ENCODE measurements at places on chromosomes 7 and 10.
A peak's percentile ranks its signal among the peaks of the same experiment; 100 is the strongest.

GRCh38 chr10:77936697-77937567, 10.4 kb upstream of the DLG5 start:
- DNase-seq = peak; percentile 57

GRCh38 chr10:80501913-80502521, 35.7 kb upstream of the SH2D4B start:
- no peak for DNase-seq

DNA sequence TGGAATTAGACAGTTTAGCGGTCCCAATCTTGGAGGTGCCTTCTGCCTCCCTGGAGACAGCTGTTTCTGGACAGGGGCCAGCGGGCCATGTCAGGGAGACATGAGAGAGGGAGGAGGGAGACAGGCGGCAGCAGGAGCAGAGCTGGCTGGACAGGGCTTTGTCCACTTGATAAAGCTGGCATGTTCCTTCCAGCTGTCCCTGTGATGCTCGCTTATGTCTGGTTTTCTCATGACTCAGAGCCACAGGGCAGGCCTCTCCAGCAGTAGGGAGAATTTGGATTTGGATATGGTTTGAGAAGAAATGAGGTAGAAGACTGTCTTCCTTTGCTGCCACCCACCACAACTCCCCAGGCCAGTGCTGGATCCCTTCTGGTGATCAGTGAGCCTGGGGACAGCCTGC, 51.7 kb upstream of the SORCS3 start:
- DNase-seq = no peak

- DNase-seq = no peak
These were observed 68.0 kb upstream of the NRP1 start for GRCh38 chr10:33402220-33403073.

- no peak for DNase-seq
These were observed 32.7 kb downstream of the DNMBP start for GRCh38 chr10:99976886-99977665.

- DNase-seq = peak; percentile 92
These were observed 88.3 kb downstream of the CABCOCO1 start for GRCh38 chr10:61750943-61751471.

DNA sequence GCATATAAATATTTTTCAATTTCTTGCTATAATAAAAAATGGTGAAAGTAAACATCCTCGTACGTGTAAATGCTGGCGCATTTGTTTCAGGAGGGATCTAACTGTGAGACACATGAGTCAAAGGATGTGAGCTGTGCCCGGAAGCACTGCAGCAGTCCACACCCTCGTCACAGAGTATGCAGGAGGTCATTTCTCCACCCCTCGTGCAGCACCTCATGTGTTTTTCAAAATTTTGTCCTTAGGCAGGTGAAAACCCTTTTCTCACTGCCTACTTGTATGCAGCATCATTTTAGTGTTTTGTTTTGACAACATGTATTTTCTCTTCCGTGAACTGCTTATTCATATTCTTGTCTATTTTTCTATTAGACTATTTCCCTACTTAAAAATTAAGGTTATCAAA, 162.7 kb downstream of the AVL9 start:
- DNase-seq = no peak

- DNase-seq = no peak
These were observed 20.8 kb downstream of the ACSM6 start for GRCh38 chr10:95214793-95215192.

- peak; percentile 65 for DNase-seq
These were observed 13.2 kb downstream of the HDAC9 start for GRCh38 chr7:18508443-18509427.

DNA sequence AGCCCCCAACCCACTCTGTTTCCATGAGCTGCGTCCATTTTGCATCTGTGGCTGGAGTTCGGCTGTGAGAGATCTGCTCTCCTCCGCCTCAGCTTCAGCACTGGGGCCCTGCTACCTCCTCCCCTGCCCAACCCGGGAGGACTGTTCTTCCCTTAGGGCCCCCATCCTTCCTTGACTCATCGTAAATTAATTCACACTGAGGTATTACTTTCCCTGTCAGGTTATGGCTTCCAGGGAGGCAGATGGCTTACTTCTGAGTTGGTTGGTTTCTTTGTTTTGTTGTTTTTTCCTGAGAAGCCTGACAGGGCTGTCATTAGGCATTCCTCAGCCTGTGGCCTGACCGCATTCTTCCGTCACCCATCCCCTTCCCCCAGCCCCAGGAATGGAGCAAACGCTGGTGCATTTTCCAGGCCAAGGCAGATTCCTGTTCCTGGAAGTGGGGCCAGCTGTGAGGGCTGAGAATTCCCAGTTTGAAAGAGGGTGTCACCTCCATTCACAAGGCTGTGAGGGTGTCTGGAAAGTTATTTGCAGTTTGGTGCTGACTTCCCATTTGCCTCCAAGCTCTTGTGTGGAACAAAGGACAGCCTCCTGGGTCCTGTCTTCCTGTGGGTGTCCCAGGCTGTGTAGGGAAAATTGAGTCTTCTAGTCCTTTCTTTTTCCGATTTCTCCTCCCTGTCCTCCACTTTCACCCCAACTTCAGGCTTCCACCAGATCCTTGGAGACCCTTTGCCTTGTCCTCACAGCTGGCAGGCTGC, 11.7 kb downstream of the CPA5 start:
- DNase-seq = peak; percentile 94

GRCh38 chr7:93048136-93048930, 69.4 kb downstream of the SAMD9 start:
- DNase-seq = no peak

DNA sequence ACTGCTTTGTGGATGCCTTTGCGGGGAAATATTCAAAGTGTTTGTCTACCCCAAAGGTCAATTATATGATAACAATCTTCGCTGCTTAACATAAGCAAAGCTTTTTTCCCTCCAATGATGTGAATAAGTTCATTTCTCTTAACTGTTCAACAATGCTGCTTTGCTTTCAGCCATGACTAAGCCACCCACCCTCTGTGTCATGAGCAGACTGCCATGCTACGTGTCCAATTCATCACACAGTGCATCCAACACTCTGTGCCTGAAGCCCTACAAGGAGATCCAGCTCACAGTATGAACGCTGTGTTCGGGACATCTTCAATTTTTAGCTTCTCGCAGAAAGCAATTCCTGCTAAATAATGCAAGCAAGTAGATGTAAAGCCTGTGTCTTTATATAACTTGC, 5.7 kb upstream of the TAS2R40 start:
- DNase-seq = no peak

DNA sequence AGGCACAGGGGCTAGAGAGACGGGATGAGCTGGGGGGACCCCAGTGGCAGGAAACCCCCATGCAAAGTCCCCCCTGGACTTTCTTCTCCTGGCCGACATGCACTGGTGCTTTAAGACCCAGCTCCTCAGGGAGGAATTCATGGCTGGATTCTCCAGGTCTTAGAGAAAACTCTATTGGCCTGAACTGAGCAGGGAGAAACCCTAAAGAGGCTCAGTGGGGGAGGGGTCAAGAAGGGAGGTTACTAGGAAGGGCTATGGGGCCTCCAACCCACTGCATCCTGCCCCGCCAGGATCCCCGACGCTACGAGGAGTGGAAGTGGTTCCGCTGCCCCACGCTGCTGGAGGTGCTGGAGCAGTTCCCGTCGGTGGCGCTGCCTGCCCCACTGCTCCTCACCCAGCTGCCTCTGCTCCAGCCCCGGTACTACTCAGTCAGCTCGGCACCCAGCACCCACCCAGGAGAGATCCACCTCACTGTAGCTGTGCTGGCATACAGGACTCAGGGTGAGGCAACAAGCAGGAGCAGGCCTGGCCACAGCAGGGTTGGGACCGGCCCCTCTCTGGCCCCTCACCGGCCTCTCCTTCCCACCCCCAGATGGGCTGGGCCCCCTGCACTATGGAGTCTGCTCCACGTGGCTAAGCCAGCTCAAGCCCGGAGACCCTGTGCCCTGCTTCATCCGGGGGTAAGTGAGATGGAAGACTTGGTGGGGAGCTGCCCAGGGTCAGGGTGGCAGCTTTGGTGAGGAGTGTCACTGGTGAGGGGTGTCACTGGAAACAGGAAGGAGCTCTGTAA, 13.8 kb downstream of the ATG9B start:
- peak; percentile 78 for DNase-seq

- no peak for DNase-seq
These were observed 67.8 kb downstream of the TAF3 start for GRCh38 chr10:7886056-7886455.

- no peak for DNase-seq
These were observed 205.3 kb downstream of the CHRM2 start for GRCh38 chr7:137073571-137074325.

- no peak for DNase-seq
These were observed 167.2 kb downstream of the FRMD4A start for GRCh38 chr10:14163377-14164086.

DNA sequence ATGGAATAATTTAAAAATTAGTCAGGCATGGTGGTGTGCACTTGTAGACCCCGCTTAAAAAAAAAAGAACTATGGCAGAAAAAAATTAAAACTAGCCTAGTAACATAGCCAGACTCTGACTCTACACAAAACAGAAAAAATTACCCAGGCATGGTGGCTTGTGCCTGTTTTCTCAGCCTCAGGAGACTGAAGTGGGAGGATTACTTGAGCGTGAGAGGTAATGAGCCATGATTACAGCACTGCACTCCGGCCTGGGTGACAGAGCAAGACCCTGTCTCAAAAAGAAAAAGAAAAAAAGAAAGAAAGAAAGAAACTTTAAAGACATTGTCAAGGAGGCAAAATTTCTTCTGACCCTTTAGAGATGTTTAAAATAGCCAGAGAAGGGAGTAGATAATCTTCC, 109.0 kb upstream of the TMEM106B start:
- no peak for DNase-seq

DNA sequence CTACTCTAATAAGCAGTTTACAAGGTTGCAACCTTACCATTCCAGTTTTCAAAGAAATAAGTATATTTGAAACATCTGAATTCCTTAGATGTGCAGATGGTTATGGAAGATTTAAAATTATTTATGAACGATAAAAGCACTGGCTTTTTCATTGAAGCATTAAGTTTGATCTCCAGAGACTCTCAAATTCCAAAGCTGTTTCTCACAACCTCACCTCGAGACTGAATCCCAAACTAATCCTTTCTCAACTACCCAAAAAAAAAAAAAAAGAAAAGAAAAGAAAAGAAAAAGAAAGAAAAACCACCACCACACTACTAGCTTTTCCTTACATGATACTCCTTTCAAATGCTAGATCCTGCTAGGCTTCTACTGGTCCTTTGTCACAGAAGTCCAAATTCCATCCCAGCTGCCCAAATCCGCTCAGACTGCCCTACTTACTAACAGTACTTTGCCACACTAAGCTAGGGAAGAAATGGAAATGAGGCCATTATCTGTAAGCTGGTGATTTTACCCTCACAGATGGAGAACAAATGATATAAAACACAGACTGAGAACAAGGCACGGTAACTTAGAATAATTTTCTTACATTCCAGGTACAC, 100.6 kb upstream of the CDK1 start:
- no peak for DNase-seq

- no peak for DNase-seq
These were observed 64.7 kb downstream of the NRF1 start for GRCh38 chr7:129676017-129676897.

DNA sequence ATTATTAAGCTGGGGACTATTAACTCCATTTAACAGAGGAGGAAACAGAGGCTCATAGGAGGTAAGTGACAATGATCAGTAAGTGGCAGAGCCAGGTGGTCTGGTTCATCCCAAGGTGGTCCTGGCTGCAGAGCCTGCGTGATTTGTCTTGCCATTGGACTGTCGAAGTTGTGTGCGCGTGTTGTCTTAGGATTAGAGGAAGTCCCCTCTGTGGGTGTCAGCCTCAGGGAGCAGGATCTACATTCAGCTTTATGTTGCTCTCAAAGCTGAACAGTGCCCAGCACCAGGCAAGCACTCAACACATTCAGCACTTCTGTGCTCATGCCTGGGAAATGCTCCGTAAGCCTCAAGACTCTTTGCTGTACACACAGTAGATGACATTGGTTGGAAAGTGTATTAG, 139.5 kb downstream of the HERPUD2 start:
- peak; percentile 26 for DNase-seq

DNA sequence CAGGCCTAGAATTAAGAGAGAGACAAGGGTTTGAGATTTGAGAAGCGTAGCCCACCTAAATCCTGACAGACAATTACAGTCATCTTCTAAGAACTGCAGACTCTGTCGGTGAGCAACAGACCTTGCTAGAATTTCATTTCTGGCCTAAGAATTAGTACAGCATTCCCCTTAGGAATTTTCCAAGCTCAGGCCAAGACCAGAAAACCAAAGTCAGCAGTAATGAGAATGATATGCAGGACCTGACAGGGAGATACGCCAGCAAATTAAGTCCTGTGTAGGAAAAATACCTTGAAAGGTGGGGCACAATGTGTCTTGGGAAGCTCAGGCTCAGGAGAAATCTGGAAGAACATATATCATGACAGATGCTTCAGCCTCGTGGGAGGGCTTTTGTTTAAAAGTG, 52.7 kb upstream of the HERPUD2 start:
- no peak for DNase-seq

DNA sequence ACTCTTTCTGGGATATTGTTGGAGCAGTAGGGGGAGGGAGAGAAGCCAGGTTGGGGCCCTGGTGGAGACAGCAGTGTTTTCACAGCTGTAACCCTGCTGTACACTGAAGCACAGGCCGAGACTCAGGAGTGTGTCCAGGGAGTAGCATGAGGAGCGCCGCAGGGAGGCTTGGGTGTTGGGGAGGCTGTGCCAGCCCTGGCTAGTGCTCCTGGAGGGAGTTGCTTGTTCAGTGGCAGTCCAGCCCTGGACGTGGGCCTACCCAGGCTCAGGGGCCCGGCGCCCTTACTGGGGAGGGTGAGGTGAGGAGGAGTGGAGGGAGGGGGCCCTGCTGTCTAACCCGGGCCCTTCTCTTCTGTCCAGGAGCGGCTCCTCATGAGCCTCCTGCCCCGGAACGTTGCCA, 35.9 kb downstream of the ADCY1 start:
- no peak for DNase-seq

DNA sequence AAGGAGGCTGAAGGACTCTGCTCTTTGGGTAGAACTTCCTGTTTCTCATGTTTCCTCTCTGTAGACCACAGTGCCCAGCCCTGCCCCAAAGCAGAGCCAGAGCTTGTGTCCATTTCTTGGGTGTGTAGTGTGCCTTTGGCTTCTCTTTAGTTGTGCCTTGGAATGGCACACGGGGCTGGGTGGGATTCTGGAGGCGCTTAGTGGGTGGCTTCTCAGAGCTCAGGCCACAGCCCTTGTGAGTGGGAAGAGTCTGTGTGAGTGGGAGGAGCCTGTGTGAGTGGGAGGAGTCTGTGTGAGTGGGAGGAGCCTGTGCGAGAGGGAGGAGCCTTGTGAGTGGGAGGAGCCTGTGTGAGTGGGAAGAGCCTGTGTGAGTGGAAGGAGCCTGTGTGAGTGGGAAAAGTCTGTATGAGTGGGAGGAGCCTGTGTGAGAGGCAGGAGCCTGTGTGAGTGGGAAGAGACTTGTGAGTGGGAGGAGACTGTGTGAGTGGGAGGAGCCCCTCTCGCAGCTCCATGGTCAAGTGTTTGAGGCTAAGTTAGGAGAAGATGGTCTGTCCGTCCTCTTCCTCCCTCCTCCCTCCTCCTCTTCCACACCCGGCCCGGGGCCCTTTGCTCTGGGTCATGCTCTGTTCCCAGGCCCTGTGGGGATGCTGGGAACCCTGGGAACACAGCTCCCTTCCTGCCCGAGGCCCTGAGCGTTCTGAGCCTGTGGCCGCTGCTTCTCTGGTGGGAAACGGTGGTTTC, 153.0 kb downstream of the GRK5 start:
- no peak for DNase-seq
